ENCODE measurements at places on chromosomes 11 and 22.

DNA sequence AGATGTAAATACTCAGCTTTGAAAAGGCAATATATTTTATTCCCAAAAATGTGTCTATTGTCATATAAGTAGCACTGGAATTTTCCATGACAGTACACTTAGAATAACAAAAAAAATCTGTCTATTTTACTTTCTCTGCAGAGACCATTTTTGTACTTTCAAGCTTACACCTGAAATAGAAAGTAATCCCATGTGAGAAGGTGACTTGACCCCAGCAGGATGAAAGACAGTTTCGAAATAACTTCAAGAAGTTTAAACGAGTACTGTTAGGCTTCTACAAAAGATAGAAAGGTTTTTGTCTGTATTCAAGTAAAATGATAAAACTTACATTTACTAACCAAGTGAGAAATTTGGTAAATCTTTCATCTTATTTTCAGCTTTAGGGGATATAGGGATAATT is 259.9 kb upstream of the CTSC start:
- DNase-seq, result no peak

DNA sequence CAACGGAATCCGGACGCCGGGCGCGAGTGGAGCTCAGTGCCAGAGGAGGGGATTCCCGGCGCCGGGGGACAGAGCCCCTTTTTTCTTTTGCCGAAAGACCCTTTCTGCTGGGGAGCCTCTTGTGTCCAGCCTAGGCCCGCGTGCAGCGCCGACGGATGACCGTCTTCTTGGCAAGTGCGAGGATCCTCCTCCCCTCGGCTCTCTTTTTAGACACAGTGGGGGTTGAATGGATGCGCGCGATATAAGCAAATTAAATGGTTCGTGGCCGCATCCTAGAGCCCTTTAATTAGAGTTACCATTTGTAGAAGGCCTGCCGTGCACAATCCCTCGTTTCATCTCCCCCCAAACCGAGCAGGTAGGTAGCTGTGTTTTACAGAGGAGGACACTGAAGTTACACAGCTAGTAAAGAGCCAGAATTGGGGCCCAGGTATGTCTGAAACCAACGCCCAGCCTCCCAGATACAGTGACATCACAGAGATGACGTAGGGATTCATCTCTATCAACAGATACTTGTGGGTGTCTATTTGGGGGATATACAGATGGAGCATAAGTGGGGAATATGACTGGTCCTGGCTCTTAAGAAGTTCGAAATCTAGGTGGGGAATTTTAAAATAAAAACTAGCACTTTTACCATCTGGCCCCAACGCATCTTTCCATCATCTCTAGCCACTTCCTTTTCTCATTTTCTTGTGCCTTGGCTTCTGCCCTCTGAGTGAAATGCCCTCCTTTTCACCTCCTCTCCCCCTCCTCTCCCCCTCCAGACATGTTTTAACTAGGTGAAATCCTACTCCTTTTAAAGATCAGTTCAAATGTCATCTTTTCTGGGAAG is 875 bp downstream of the TCP11L1 start:
- DNase-seq, result no peak

- DNase-seq, result no peak
These were observed 727 bp downstream of the OSBP2 start for GRCh38 chr22:30695351-30695851.

DNA sequence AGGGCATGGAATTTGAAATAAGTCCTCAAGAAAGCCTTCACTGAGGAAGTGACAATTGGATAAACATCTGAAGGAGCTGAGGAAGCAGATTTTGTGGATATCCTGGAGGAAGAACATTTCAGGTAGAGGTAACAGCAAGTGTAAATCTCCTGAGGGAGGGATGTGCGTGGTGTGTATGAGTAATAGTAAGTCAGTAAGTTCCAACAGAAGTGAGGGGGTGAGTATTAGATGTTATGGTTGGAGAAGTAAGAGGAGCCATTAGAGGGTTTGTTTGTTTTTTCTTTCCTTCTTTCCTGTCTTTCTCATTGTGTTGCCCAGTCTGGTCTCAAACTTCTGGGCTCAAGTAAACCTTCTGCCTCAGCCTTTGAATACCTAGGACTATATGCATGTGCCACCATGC is 29.0 kb downstream of the ANKRD42 start:
- DNase-seq, result no peak

GRCh38 chr11:134480136-134480712 is 68.2 kb upstream of the B3GAT1 start:
- no peak for DNase-seq

GRCh38 chr22:22558071-22558971 is 744 bp downstream of the PRAME start:
- no peak for DNase-seq

- no peak for DNase-seq
These were observed 8.2 kb downstream of the STX5 start for GRCh38 chr11:62823677-62824076.

- no peak for DNase-seq
These were observed 40.5 kb downstream of the DKK3 start for GRCh38 chr11:11967669-11968510.

DNA sequence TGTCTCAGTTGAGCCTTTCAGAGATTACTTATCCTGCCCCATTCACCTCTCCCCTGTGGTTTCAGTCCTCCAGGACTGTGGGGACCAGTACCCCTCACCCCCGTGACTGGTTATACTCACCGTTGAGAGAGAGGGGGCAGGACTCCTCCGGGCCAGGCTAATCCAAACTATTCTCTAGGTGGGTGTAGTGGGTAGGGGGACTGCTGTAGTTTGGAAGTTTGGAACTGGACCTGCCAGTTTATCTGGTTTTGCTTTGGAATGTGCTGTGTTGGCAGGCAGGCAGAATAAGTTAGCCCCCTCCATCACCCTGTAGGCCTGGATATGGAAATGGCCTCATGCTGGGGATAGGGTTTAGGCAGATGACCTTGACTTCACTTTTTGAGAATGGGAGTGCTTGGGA is 13.5 kb downstream of the TEAD1 start:
- no peak for DNase-seq

GRCh38 chr22:50089682-50090411 is at the start of gene MOV10L1:
MOV10L1 (plus strand) TSS chr22:50090006; CDS start chr22:50090089, 83 bp downstream.
- DNase-seq, result no peak

- DNase-seq, result no peak
These were observed 8.0 kb downstream of the MPST start for GRCh38 chr22:37027556-37027955.

DNA sequence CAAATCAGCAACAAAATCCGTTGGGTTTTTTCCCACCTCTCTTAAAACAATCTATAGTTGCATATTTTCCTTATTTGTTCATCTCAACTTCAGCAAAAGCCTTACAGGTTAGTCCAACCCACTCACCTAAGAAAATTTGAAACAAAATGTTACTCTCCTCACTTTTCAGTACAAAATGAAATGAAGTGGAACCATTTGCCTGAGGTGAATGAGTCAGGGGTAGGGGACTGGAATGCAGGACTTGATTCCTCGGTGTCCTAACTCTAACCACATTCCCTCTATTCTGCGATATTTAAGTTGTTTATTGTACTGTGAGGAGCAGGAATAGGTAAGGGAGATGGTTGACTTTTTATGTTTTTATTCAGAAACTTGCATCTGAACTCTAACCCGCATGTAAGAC is 16.4 kb downstream of the ATP5MG start:
- DNase-seq, result no peak

DNA sequence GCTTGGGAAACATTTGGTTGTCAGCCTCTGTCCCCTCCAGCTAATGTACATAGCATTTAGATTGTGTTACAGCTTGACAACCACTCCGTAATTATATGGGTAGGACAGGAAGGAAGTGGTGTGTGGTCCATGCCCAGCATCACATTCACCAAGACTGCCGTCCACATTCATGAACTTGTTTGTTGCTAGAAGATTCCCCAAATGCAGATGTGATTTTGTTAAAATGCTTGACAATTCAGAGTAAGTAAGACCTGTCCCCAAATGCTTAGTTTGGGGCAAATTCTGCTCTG is 1482.7 kb downstream of the TBC1D22A start:
- no peak for DNase-seq
